CD4-positive, alpha-beta memory T cell (primary cell): ENCODE measurements at places on chromosomes 3 and 15. TPM values are rescaled to one million over a fixed set of nuclear protein-coding genes. Genes with fewer than 3 reads are reported as not detected.

DNA sequence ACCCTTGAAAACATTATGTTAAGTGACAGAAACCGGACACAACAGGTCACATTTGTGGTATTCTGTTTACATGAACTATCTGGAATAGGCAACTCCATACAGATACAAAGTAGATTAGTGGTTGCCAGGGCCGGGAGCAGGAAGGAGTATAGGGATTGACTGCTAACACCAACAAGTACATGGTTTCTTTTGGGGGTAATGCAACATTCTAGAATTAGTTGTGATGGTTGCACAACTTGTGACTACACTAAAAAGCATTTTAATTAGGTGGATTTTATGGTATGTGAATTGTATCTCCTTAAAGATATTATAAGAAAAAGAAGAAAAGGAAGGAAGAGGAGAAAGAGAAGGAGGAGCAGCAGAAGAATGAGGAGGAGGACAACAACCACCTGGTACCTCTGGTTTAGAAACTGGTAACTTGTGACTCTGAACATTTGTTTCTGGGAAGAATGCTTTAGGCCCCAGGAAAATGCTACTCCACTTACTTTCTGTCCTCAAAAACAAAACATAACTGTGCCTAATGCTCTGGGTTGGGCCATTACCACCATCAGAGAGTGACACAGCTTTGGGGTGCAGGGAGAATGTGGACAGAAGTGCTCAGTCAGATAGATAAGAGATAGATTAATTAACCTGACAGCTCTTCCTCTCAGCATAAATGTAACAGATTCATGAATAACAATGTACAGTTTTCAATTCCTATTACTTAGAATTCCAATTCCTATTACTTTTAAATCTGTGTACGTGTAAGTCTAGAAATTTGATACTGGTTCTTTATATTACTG lies 20.3 kb downstream of the SETMAR start:
- DNase-seq = no peak

WNT7A gene
- total RNA-seq = 19.3 TPM

DNA sequence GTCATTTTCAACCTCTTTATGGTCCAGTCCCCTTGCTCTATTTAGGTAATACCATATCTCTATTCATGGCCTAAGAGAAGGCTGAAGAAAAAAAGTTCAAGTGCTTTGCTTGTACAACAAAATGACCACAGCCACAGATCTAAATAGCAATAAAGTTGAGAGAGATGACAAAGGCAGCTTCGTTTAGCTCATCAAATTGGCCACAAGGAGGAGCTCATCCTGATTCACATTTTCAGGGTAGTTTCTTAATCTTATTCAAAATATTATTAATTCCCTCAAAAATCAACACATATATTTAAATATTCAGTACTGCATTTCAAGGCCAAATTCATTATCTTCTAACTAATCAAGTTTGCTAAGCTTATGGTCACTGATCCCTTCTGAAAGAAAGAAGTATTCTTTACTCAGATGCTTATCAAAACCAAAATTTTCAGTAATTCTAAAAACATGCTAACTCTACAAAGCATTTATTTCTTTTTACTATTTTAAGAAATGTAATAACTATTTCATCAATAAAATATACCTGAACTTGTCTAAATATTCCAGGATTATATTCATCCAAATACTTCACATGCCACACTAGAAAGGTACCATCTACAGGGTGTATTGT lies 85.5 kb downstream of the DMXL2 start:
- no peak for DNase-seq

ZSCAN2 gene
- total RNA-seq = 11.4 TPM

- no peak for DNase-seq
These were observed 95.1 kb downstream of the FOXP1 start for GRCh38 chr3:71488391-71488809.

GRCh38 chr15:53710906-53711305 lies 48.6 kb downstream of the WDR72 start:
- DNase-seq = no peak

ADGRG7 gene
- not detected for total RNA-seq

PLSCR2 gene
- 0.76 TPM for total RNA-seq

GRIP2 gene
- total RNA-seq = not detected

- no peak for DNase-seq
These were observed 50.6 kb upstream of the SLC6A1 start for GRCh38 chr3:10941972-10942371.

- DNase-seq = peak; percentile 90
These were observed 48.8 kb downstream of the GLB1 start for GRCh38 chr3:33047842-33048834.

- DNase-seq = no peak
These were observed 55.5 kb upstream of the AGTR1 start for GRCh38 chr3:148642214-148642613.

HYAL1 gene
- total RNA-seq = 0.38 TPM

DNA sequence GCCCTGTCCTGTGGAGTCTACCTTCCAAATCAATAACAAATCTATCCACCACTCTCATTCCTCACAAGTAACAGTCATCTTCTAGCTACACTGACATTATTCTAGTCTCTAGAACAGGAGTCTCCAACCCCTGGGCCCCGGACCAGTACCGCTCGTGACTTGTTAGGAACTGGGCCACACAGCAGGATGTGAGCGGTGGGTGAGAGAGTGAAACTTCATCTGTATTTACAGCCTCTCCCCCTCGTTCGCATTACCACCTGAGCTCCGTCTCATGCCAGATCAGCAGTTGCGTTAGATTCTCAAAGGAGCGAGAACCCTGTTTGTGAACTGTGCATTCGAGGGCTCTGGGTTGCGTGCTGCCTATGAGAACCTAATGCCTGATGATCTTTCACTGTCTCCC lies 31.9 kb downstream of the ROBO2 start:
- no peak for DNase-seq

TRMT10C gene
- 23.3 TPM for total RNA-seq

- DNase-seq = no peak
These were observed 4.0 kb upstream of the CAPN3 start for GRCh38 chr15:42355291-42355690.

DNA sequence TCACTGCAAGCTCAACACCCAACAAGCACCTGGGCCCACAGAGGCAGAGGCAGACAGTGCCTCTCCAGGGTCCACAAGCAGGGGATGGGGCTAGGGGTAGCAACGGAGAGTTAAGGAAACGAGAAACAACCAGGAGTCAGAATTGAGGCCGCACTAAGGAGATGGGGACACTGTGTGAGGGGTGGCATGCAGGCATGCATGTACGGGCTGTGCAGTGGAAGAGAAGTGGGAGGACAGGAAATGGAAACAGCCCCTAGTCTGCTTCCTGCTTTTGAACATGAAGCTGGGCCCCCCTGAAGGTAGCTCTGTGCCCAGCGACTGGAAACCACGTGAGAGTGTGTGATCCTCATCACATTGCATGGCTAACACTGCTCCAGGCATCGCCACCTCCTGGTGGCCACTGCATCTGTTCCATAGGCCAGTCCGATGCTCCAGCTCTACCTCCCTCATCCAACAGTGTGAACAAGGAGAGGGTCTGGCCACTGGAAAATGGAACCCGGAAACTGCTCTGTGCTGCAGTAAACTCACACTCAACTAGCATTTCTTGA lies 44.0 kb downstream of the XXYLT1 start:
- DNase-seq = no peak

DNA sequence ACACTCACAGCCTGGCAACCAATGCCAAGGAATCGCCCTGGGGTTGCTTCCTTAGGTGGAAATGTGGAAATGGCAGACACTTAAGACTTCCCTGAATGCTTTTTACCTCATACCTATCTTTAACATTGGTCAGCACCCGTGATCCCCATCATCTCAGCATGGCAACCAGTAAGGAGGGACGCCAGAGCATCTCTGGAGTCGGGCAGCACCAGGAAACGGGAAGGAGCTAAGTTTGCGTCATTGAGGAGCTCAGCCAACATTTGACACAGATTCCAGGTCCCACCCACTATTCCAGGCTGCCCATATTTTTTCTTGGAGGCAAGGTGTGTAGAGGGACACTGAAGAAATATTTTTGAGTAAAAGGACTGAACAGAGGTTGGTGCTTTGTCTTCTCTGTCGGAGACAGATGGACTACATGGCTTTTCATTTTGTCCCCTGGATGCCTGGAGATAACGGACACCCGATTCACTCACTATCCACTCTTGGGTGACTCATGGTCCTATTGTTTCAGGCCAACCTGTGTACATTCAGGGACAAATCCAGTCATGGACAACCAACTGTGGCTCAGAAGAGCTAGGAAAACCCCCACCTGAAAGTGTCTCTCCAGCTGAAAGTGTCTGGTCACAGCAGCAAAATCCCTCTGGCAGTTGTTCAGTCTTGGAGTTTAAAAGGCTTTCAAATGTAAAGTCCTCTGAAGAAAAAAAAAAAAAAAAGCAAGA lies 70.4 kb upstream of the OXTR start:
- no peak for DNase-seq

DNA sequence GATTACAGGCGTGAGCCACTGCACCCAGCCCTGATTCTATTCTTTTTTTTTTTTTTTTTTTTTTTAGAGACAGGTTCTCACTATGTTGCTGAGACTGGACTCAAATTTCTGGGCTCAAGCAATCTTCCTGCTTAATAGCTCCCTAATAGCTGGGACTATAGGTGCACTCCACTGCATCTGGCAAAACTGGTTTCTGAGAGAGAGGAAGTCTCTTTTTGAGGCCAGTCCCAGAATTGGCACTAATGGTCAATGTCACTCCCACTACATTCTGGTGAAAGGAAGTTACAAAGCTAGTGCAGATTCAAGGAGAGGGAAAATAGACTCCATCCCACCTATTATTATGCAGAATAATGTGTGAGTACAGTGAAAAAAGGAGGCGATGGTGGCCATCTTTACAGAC lies 5.8 kb upstream of the TGFBR2 start:
- no peak for DNase-seq

DNA sequence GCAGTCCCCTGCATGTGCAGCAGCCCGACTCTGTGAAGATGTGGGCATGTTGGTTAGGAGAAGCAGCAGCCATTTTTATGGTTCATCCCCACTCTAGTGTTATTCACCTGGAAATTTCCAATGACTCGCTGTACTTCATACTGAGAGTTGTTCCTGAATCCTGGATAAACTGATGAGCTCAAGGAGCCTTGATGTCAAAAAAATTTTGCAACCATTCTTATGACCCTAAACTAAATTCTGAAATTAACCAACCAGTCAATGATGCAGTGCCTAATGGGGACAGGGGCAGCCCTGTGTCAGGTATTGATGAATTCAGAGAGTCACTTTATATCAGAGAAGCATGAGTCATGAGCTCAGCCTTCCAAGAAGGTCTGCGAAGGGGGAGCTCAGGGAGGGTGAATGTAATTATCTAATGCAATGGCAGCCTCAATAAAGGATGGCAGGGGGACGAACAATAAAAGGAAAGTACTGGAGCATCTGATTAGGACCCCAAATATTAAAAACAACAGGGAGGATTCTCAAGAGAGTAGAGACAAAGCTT lies 108.4 kb upstream of the VEPH1 start:
- DNase-seq = no peak

DNA sequence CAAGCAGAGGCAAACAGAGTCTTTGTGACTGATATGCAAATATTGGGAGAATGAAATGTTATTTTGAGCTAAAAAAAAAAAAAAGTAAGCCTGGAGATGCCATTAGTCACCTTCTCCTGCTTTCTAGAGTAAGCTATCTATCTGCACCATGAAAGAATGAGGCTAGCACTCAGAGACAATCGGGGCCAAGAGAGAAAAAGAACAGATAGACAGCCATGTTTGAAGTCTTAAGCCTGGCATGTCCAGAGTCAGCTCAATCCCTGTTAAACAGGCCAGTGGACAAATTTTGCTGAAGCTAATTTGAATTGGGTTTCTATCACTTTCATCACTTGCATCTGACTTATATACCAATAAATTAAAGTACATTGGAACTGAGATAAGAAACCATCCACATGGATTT lies 204.4 kb downstream of the SLC9A9 start:
- no peak for DNase-seq

CLDN18 gene
- total RNA-seq = not detected

GOLGA6L7 gene
- not detected for total RNA-seq

DNA sequence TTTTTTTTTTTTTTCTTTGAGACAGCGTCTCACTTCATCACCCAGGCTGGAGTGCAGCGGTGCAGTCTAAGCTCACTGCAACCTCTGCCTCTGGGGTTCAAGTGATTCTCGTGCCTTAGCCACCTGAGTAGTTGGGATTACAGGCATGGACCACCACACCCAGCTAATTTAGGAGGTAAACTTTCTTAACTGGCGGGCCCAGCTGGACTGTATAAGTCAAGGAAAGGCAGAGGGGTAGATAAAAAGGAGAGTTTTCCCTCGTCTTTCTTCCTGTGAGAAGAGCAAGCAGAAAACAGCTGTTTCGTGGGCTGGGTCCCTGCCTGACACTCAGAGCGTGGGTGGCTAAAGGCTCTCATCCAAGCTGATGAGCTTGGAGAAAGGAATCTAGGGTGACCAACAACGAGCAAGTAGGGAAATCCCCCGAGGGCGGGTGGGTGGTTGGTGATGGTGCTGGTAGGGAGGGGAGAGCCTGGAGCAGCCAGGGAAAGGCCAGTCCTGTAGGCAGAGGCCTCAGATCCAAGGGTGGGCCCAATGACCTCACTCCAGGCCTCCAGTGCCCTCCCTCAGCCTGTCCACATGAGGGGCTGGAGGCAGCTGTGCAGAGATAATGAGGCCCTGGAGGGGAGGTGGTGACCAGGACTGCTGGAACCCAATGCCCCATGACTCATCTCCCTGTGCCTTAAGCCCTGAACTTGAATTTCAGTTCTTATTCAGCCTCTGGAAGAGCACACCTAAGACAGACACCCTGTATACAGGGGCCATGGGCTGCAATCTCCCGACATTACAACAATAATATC lies 43.1 kb upstream of the LIMD1 start:
- no peak for DNase-seq

TM6SF1 gene
- total RNA-seq = 0.38 TPM

ENTPD3 gene
- not detected for total RNA-seq

DNA sequence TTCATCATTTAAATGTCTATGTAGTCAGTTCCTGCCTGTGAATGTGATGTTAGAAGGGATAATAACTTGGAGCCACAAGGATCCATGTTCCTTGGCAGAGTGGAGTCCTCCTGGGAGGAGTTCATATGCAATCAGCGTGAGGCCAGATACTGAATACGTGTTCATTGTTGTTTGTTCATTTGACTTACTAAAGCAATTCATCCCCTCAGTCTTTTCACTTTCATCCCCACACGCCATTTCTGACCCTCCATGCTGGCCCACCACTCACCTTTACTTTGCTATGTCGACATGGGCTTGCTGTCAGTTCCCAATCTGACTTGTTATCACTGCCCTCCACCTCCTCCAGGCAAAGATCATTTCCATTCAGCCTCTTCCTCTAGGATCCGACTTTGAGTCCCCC lies 91.8 kb downstream of the SSR3 start:
- DNase-seq = no peak

DNA sequence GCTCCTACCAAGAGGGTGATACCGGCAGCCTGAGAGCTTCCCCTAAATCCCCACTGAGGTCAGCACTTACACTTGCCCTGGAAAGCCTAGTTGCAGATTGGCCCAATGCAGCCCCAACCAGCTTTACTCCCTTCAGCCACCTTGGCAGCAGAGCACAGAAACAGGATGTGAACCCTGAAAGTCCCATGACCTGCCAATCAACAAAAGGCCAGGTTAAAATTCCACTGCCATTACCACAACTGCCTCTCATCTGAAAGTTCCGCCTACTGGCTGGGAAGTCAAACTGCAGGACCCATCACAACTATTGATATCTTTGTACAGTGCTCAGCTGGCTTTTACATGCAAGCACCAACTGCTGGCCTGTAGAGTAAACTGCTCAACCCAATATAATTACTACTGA lies 156.2 kb downstream of the ZMAT3 start:
- DNase-seq = no peak

ADAMTS7 gene
- not detected for total RNA-seq

GOLGA6A gene
- 0.20 TPM for total RNA-seq

CFAP92 gene
- 0.38 TPM for total RNA-seq
